Kidney (tissue), 22 donors: ENCODE measurements at places on chromosomes 5 and 9.

DNA sequence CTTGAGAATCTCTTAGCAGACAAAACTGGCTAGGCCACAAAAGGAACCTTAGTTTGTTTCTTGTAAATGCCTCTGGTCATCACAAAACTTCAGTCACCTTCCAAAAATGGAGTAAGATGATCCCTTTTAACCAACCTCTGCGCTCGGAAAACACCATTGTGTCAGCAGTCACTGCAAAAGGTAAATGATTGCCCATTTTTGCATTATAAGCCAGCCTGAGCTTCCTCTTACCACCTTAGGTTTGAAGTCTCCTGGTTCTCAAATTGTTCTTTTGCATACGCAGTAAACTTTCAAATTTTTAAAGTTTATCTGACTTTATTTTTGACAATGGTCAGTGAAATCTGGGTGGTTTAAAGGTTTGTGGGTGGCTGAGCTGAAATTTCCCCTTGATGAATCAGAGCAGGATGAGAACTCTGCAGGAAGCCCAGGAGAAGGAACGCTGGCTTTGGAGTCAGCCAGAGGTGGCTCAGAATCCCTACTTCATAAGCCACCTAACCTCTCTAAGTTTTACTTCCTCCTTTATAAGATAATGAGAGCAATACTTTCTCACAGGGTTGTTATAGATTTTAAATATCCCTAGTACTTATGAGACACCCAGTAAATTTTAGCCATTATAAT lies 131.4 kb downstream of the MED10 start:
- H3K27me3 ChIP-seq = no peaks in the 10 kb centered on the region
- H3K36me3 ChIP-seq = no peaks in the 10 kb centered on the region
- H3K4me1 ChIP-seq = no peaks in the 10 kb centered on the region
- H3K27ac ChIP-seq = no peak overlapping the region

DNA sequence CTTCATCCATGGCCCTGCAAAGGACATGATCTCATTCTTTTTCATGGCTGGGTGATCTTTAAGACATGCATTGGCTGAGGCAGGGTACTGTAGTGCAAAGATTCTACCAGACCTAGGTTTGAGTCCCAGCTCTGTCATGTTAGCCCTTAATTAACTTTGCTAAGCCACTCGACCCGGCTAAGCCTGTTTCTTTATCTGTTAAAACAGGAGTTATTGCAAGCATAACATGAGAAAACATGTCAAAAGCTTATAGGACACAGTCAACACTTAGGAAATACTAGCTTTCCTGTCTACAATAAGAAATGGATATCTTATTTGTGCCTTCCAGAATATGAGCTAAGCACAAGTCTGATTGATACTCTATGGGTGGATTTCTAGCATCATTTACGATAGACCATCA lies 92.6 kb downstream of the RASEF start:
- H3K4me1 ChIP-seq = no peaks in the 10 kb centered on the region
- DNase-seq = no peak
- H3K36me3 ChIP-seq = no peaks in the 10 kb centered on the region
- no peak overlapping the region for H3K4me3 ChIP-seq

DNA sequence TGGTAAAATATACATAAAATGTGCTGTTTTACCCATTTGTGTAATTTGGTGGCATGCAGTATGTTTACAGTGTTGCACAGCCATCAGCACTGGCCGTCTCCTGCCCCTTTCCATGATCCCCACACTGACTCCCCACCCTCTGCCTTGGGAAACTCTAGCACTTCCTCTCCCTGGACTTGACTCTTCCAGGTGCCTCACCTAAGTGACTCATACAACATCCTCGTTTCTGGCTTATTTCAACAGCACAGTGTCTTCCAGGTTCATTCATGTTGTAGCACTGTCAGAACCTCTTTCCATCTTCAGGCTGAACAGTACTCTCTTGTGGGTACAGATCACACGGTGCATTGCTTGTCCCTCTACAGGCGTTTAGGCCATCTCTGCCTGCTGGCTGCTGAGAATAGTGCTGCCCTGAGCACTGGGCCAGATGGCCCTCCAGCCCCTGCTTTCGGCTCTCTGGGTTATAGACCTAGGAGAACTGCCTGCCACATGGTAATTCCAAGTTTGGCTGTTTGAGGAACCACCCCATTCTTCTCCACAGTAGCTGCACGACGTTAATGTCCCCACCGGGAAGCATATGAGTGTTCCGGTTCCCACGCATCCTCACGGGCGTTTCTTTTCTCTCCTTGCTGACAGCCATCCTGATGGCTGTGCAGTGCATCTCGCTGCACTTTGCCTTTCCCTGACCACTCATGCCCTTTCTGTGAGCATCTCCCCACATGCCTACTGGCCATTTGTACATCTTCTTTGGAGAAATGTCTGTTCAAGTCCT lies 211.8 kb downstream of the FANCC start:
- peak overlapping the region; percentile 7 for H3K27ac ChIP-seq
- H3K4me3 ChIP-seq = no peak overlapping the region
- H3K27me3 ChIP-seq = no peaks in the 10 kb centered on the region
- peaks cover 19% of the 10 kb centered on the region for H3K4me1 ChIP-seq
- H3K36me3 ChIP-seq = peaks cover 12% of the 10 kb centered on the region
- peak; percentile 46 for DNase-seq

- no peaks in the 10 kb centered on the region for H3K4me1 ChIP-seq
- H3K27ac ChIP-seq = no peak overlapping the region
- peak; percentile 27 for DNase-seq
- no peaks in the 10 kb centered on the region for H3K36me3 ChIP-seq
- no peak overlapping the region for H3K4me3 ChIP-seq
These were observed 82.3 kb upstream of the TLE4 start for GRCh38 chr9:79489261-79490000.

DNA sequence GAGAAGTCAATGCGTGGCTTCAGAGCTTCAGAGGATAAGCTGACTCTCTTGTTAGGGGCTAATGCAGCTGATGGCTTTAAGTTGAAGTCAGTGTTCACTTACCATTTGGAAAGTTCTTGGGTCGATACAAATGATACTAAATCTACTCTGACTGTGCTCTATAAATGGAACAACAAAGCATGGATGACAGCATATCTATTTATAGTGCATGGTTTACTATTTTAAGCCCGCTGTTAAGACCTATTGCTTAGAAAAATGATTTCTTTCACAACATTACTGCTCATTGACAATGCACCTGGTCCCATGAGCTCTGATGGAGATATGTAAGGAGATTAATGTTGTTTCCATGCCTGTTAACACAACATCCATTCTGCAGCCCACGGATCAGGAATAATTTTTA lies 435.7 kb downstream of the MAT2B start:
- no peak overlapping the region for H3K27ac ChIP-seq
- H3K4me3 ChIP-seq = no peak overlapping the region
- no peak for DNase-seq
- no peaks in the 10 kb centered on the region for H3K27me3 ChIP-seq
- no peaks in the 10 kb centered on the region for H3K4me1 ChIP-seq

- no peak overlapping the region for H3K27ac ChIP-seq
- no peaks in the 10 kb centered on the region for H3K4me1 ChIP-seq
- DNase-seq = no peak
These were observed 55.2 kb upstream of the DMAC1 start for GRCh38 chr9:7854763-7855162.

DNA sequence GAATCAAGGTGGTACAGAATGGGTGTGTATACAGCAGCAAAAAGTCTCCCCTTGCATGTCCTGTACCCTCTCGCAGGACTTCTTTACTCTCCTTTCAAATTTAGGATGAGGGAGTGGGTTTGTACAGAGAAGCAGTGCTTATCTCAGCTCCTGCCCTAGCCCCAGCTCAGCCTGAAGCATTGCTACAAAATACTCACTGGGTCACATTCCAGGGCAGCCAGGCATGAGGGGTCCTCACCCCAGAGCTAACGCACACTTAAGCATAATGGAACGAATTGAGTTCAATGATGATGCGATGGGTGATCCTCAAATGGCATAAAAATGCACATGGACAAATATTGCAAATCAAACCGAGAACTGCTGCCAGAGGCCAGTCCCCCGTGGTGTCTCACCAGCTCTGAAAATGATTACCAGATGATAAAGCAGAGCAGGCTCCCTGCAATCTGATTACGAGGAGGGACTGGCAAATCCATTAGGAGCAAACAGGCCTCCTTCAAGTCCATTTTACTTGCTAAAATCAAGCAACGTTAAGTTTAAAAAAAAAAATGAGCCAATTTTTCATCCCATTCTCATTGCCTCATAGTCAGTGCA lies 231.6 kb upstream of the TAS2R1 start:
- no peak overlapping the region for H3K27ac ChIP-seq
- peak; percentile 66 for DNase-seq
- H3K36me3 ChIP-seq = no peaks in the 10 kb centered on the region
- no peaks in the 10 kb centered on the region for H3K27me3 ChIP-seq

DNA sequence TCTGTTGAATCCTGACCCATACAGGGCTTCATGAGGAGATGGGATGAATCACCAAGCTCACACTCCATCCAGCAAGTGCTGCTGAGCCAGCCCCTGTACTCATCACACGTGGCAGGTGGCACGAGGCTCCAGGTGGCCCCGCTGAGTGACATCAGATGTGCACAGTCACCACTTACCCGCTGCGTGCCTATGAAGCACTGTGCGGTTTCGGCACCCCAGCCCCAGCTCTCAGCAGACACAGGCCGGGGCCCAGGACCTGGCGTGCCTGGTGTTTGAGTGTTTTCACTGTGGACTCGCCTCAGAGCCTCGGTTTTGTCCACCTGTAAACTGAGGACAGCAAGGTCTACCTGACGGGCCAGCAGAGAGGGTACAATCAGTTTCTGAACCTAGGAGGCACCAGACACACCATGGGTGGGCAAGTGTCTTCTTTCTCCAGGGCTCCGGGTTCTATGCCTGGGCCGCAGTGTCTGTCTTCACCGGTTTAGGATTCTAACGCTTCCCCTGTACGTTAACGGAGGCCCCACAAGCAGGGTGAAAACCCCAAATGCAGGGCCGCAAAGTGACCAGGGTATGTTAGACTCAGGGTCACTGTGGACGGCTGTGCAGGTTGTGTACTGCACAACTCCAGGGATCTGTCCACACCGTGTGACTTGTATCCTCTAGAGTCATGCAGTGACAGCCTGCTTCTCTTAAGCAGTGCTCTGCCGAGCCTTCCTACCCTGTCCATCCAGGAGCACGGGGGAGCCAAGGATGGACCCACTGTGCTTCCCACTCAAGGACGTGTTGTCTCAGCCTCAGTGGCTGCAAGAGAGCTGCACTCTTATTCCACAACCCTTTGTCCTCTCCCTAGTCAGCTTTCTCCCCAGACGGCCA lies 44.3 kb upstream of the COL5A1 start:
- no peaks in the 10 kb centered on the region for H3K27me3 ChIP-seq
- H3K4me3 ChIP-seq = no peak overlapping the region
- H3K27ac ChIP-seq = no peak overlapping the region
- H3K36me3 ChIP-seq = no peaks in the 10 kb centered on the region
- peak; percentile 61 for DNase-seq
